ENCODE measurements at places on chromosomes 6 and 20.

DNA sequence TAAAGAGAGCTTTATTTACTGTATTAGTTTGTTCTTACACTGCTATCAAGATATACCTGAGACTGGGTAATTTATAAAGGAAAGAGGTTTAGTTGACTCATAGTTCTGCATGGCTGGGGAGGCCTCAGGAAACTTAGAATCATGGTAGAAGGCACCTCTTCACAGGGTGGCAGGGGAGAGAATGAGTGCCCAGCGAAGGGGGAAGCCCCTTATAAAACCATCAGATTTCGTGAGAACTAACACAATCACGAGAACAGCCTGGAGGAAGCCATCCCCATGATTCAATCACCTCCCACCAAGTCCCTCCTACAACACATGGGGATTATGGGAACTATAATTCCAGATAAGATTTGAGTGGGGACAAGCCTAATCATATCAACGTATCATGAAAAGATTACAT is 27.2 kb downstream of the ARID1B start:
- no peak for DNase-seq

DNA sequence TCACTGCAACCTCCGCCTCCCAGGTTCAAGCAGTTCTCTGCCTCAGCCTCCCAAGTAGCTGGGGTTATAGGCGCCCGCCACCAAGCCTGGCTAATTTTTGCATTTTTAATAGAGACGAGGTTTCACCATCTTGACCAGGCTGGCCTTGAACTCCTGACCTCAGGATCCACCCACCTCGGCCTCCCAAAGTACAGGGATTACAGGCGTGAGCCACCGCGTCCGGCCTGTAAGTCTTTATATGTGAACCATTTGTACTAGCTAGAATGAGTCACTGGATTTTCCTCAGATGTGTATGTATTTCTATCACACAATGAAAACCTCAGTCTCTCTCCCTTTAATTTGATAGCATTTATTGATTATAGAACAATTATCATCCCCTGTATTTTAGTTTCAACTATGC is 34.0 kb downstream of the ITCH start:
- no peak for DNase-seq

GRCh38 chr6:105038259-105038658 is 81.4 kb downstream of the LIN28B start:
- DNase-seq = no peak

DNA sequence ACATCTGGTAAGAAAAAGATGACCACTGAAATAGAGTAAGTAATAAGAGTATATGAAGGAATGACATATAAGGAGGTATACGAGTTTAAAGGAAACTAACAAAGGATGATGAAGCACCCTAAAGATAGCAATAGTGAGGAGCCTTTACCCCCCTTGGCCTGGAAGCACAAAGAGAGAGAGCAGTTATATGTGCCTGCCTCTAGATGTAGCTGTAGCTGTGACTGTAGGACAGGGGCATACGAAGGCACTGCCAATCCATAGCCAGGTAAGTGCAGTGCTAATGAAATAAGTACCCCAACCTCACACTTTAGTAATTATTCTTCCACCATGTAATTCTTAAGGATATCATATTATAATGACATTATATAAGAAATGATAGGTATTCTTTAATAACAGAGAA is 90.1 kb upstream of the FKBP1C start:
- DNase-seq = no peak

- DNase-seq = no peak
These were observed 12.2 kb downstream of the HEBP2 start for GRCh38 chr6:138416206-138416605.

DNA sequence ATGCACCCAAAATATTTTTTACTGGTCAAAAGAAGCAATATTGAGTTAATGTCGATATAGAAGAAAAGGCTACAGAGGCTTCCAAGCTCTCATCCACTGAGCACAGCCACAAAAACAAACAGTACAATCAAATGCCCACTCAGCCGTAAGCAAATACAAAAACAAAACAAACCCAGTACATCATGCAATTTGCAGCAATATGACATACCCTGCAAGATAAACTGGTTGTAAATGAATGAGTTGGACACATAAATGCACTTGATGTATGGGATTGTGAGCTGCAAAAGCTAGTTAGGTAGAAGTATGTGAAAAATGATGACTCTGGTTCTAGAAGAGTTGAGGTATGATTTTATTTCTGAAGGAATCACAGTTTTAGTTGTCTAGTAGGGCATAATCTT is 83.9 kb downstream of the SESN1 start:
- no peak for DNase-seq

- DNase-seq = no peak
These were observed 402.8 kb upstream of the JAG1 start for GRCh38 chr20:11076434-11077105.

GRCh38 chr20:33948480-33948879 is 45.2 kb upstream of the RALY start:
- DNase-seq = no peak

DNA sequence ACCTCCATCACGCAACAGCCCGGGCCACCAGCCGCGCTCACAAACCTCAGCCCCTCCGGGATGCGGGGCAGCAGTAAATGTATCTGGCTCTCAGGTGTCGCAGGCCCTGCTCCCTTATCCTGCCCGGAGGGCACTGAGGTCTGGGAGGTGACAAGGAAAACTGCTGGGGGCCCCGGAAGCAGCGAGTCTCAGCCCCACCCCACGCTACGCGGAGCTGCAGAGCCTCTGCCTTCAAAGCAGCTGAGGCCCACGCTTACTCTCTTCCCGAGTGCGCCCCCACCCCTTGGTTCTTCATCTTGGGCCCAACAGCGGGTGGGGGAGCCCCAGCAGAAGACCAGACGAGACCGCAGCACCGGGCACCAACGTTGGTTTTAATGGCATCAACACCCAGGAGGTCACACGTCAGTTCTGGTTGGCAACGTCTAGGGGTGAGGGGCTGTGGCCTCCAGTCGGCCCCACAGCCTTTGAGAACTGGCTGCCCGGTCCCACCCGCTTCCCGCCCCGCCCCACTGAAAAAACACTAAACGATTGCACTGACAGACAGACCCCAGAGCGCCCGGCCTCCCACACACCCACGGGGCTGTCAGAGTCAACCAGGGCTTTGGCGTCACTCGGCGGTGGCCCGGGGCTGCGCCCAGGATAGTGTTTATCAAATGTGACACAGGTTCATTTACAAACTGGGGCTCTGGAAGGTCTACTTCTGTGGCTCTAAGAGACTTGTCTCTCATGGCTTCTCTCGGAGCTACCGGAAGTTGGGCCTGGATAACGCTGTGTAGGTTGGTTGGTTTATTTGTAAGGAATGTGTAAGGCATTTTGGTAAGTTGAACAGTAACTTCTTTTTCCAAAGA is 43.7 kb downstream of the DSTN start:
- DNase-seq = no peak

DNA sequence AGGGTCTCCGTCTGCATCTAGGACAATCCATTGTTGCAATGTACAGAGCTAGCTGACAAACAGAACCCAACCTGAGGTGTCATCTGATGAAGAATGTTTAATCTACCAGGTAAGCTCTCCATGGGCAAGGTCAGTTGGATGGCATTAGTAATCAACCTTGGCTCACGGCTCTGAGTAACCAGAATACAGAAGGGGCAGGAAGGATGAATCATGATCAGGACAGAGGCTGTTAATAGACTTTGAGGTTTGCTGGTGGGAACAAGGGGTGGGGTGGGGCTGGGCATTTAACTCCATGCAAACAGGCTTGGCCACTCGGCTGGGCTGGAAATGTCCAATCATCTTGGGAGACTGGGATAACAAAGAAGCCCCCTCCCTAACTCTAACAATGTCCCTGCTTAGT is 77.1 kb upstream of the MRPS10 start:
- no peak for DNase-seq

DNA sequence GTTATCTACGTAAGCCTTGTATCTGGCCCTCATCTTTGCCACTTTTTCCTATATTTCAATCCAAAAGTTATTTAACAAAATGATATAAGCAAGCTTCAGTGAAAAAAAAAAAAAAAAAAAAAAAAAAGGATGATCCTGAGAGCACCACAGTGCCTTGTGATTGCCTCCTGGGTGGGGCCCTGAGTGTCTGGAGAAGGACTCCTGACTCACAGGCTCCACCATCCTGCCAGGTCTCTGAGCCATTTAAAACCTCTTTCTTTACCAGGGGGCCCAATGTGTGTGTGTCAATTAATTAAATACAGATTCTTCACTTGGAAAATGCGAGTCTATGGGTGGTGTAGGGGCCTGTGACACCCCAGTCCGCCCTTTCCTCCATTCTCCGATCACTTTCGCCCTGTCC is 105.2 kb downstream of the SMOC2 start:
- no peak for DNase-seq

- DNase-seq = no peak
These were observed 192.0 kb upstream of the PLN start for GRCh38 chr6:118356054-118356453.

GRCh38 chr6:123420512-123420911 is 216.2 kb downstream of the TRDN start:
- DNase-seq = no peak

DNA sequence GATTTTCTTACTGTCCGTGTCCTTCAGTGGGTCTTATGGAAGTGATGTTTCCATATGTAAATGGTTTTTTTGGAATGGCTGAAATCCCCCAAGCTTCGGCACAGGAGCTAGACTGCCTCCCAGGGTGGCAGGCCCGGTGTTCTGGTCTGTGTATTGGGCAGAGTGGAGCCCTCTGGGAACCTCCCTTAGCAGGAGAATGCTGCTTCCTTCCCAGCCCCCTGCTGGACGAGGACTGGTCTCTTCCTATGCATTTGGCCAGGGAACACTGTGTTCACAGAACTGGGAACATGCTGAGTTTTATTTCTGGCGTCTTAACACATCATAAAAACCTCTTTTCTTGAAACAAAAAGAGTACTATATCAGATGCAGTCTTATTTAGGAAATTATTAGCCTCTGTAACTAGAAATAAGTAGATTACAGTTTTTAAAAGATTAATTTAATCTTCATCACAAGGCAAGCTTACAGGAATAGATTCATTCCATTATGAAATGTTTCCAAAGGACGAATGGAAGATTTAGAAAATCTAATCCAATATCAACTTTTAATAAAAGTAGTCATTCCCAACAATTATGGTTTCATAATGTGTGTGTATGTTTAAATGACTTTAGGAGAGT is 56.6 kb downstream of the SYTL3 start:
- no peak for DNase-seq
